ENCODE measurements at places on chromosomes 5 and 9.

DNA sequence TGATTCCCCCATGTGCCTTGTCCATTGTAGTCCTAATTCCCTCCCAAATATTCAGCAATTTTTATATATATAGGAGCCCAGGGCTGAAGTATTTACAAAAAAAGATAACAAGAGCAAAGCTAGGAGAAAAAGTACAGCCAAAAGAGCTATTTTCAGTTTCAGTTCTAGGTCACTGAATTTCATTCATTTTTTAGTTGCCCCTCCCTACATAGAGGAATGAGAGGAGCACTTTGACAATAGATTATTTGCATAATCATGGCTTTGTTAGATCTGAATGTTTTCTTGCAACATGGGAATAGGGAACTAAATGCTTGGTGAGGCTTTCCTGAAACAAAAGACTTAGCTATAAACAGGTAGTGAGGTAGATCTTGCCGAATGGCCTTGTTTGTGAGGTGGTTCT, 15.3 kb upstream of the F2RL2 start:
- DNase-seq: no peak

DNA sequence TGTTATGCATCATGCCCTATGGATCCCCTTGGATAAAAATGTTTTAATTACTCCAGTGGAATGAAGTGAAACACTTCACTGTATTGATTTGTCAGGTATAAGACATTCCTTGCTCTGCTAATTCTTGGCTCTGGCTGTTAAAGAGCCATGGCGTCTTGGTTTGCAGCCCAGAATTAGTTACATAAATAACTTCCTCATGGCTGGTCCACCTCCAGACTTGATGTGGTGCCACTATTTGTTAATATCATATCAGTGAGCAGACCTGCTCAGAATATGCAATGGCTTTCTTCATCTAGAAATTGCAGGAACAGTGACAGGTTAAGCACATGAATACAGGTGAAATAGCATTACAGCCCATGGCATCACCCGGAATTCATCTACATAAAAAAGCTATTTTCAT, 446.9 kb upstream of the GRIN3A start:
- no peak for DNase-seq

GRCh38 chr5:109723606-109724005, 33.9 kb downstream of the MAN2A1 start:
- DNase-seq: no peak

DNA sequence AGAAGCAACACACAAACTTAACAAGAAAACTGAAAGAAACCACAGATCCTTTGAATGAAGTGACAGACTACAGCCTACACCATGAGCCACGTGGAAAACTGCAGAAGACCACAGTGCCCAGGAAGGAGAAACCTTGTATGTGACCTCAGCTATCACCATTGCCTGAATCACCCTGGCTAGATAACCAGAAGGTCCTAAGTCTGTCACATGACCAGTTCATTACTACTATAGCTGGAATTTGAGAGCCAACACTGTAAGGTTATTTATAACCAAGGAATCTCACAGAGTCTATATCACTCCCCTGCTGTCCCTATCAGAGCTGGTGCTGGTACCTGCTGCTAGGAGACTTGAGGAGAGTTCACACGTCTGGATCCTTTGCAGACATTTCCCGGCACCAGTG, 90.3 kb upstream of the FBXL17 start:
- no peak for DNase-seq

DNA sequence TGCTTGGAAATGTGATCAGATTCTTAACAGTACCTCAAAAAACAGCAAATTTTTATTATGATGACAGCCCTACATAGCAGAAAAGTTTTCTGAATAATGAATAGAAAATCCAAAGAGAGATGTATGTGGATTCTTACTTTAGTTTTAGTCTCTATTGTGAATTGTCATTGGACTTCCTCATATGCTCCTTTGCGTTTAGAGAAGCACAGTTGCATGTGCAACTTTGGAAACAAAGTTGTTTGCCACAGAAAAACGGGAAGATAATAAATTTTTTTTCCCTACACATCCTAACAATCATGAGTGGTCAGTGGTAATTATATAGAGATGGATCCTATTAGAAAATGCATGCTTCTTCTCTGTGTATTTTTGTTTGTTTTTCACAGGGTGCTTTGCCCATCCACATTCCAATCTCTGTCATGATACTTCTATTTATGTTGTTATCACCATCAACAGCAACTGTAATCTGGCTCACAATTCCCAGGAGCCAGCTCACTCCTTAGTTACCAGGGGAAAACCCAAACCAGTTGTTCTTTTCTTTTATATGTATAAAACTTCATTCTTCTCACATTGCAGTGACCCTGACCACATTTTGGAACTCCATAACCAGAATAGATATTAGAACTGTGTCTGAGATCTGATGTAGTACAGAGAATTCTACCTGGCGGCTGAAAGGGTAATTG, 118.7 kb downstream of the NDUFS4 start:
- DNase-seq: peak; percentile 16

- no peak for DNase-seq
These were observed 135.1 kb upstream of the ELL2 start for GRCh38 chr5:96096724-96097123.

- no peak for DNase-seq
These were observed 53.2 kb upstream of the C5orf58 start for GRCh38 chr5:170179626-170180025.

DNA sequence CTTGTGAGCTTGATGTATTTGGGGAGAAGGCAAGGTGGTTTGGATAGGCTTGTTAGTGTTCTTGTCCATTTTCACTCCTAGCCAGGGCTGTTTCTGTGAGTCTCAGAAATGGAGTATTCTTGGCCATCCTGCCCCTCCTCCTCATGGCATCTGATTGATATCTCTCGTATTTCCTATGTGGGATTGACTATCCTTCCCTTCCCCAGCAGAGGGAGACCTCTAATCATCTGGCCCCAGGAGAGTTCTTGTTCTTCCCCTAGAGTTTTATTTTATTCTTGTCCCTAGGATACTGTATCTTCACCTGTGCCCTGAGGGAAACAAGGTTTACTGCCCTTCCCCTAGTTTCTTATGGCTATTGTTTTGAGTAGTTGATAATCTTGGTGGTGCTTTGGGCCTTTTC, 114.4 kb downstream of the VPS13A start:
- no peak for DNase-seq

GRCh38 chr5:171431251-171431777, 11.9 kb downstream of the FGF18 start:
- no peak for DNase-seq

GRCh38 chr5:72644296-72644695, 137.1 kb upstream of the ZNF366 start:
- DNase-seq: no peak

- no peak for DNase-seq
These were observed 143.4 kb downstream of the KDM4C start for GRCh38 chr9:6901180-6901579.

GRCh38 chr5:103804711-103805110, 242.1 kb upstream of the NUDT12 start:
- DNase-seq: peak; percentile 39

- DNase-seq: no peak
These were observed 79.7 kb downstream of the SEMA6A start for GRCh38 chr5:116494784-116495450.

DNA sequence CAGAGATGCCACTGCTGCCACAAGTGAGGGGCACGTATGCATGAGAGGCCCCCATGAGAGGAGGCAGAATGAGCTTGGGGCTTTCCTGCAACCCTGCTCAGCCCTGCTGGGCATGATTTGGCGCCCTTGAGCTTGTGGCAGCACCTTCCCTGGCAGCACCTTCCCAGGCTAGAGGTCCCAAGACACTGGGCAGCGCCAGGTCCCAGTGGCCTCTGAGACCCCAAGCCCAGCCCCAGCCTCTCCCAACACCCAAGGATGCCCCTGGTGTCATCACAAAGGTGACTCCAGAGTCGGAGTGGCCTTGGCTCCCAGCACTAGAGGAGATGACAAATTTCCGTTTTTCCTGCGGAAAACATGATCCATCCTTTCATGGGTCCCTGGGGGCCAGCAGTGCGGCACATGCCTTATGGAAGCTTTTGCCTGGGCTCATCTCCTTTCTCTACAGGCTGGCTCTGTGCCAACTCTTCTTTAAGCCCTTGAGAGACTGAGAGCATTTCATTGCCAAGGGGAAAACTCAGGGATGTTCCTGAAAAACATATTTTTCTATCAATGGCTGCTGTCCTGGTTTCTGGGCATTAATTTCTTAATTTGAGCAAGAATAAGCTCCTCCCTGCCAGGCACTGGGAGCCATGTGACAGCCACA, 77.1 kb upstream of the ADAMTS2 start:
- no peak for DNase-seq

DNA sequence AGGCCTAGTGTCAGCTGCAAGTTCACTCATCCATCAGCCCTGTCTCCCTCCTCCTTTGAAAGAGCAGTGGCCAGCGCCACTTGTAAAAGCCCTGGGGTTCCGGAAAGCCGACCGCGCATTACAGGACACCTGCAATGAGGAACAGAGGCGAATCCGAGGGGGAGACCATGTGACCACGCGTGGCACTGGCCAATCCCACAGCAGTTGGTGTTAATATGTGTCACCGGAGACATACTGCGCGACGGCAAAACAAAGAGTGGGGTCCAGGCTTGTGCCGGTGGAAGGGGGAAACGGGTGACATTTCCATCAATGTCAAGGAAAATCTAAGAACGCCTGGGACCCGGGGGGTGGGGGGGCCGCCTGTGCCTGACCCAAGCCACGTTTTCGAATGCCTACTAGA, 480.8 kb downstream of the SPATA31A7 start:
- no peak for DNase-seq

- DNase-seq: no peak
These were observed 31.5 kb upstream of the ALDH1B1 start for GRCh38 chr9:38360839-38361472.

- no peak for DNase-seq
These were observed 7.4 kb downstream of the RETREG1 start for GRCh38 chr5:16609412-16609811.

GRCh38 chr9:17138503-17138902, 3.7 kb downstream of the CNTLN start:
- no peak for DNase-seq

DNA sequence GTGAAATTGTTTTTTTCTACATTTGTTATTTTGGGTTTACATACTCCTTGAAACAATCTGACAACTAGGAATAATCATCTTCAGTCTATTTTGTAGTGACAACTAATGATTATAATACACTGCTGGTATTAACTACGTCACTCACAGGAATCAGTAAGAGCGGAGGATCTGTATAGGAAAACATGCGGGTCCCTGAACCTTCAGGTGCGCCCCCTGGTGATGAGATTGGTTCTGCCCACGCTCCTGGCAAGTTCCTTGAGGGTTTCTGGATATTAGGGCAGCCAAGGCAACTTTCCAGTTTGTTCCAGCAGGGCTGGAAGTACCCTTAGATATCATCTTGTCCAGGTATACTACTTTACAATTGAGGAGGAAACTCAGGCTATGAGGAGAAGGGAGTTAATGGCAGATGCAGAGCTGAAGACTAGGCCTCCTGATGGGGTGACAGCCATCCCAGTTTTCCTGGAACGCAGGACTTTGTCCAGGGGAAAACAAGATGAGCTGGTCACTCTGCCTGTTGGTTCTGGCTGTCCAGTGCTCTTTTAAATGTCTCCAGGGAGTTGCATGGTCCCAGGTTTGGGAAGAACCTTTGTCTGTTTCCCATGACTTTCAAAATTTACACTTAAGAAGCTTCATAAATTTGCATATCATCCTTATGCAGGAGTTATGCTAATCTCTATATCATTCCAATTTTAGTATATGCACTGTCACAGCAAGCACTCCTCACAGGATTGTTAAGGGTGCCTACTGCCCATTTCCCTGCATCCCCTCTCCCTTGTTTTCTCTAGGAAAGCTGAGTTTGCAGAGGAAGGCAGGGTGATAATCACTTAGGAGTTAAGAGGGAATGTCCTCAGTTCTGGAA, 14.9 kb upstream of the WNT8A start:
- peak; percentile 76 for DNase-seq

DNA sequence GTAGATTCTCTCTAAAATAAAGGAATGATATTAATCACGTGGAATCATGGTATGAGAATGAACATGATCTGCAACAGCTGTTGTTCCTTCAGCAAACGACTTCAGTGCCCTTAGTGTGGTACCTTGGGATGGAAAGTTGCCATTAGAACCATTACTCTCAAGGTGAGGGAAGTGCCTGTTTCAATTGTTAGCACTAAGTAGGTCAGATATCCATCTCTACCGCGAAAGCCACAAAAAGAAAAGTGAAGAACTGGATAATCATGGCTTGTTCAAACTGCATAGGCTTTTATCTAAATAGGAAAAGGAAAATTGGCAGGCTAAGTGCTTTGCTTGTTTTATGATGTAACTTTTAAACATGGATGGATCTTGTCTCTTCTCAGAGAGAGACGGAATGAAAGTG, 380.7 kb downstream of the MRPS30 start:
- DNase-seq: no peak

DNA sequence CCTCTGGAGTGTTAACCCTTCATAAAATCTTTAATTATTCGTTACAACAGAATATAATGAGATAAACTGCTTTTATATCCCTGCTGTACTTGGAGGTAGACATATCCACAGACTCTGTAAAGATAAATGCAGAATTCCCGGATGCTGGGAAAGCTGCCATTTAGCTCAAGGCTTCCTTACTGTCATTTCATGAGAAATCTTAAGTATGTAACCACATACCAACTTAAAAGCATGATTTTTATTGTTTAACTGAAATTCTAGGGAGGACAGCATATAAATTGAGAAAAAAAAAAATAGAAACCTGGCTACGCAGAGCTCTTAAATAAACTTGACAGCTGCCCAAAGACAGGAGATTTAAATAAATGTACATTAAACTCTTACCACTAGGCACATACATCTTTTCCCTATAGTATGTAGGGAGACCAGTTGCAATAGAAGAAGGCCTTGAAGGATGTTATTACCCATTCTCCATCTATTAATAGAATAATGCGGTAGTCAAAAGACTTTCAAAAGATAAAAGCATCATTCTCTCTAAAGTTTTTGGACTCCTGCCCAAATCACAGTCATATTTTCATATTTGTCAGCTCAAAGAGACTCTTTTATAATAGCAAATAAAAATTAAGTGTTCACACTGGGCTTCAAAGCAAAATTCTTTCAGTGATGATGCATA, 373.8 kb downstream of the NDUFS4 start:
- peak; percentile 21 for DNase-seq

GRCh38 chr9:32427111-32427873, 42.8 kb downstream of the ACO1 start:
- DNase-seq: peak; percentile 9

- peak; percentile 45 for DNase-seq
These were observed 18.7 kb downstream of the PRUNE2 start for GRCh38 chr9:76887003-76887821.

- peak; percentile 19 for DNase-seq
These were observed 621 bp downstream of the AK6 start for GRCh38 chr5:69368458-69369339.

DNA sequence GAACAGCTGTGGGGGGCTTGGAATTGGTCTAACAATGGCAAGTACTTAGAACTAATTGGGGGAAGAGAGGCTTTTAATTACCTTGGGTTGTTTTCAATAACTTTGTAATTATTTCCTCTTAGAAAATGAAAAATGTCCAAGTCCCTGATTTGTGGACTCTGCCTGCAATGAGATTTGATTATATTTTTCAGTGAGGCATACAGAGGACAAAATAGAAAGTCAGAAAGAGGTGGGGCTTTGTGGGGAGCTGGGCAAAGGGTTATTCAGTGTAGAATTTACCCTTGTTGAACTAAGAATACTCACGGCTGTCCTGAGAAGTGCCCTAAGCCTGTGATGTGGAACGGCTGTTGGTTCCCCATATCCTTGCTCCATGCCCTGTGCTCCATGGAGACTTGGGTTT, 153.0 kb downstream of the ICE1 start:
- DNase-seq: no peak
